Stomach (tissue), 19 donors: ENCODE measurements at places on chromosomes 13 and 19. TPM values are rescaled to one million over a fixed set of nuclear protein-coding genes. Genes with fewer than 3 reads are reported as not detected.

Gene OR7D2
- polyA plus RNA-seq, result not detected

Gene LRG1
- polyA plus RNA-seq, result 23.3 TPM

Gene TLE6
- polyA plus RNA-seq, result 3.4 TPM

Gene RASAL3
- polyA plus RNA-seq, result 2.5 TPM

Gene PLEKHA4
- polyA plus RNA-seq, result 75.3 TPM

Gene NCAN
- polyA plus RNA-seq, result not detected

Gene PSG2
- polyA plus RNA-seq, result not detected

Gene RRAS
- 145 TPM for polyA plus RNA-seq

Gene CYSLTR2
- not detected for polyA plus RNA-seq

Gene CCDC159
- polyA plus RNA-seq, result 40.5 TPM

Gene CRX
- not detected for polyA plus RNA-seq

Gene CRLF1
- 12.3 TPM for polyA plus RNA-seq

Gene TPTE2
- not detected for polyA plus RNA-seq

Gene EDNRB
- polyA plus RNA-seq, result 8.4 TPM

Gene DNMT1
- 29.3 TPM for polyA plus RNA-seq

Gene KCNJ14
- 0.75 TPM for polyA plus RNA-seq

Gene ZNF560
- not detected for polyA plus RNA-seq

Gene PRR22
- polyA plus RNA-seq, result 7.8 TPM

Gene FGF22
- polyA plus RNA-seq, result 0.48 TPM

Gene YJEFN3
- polyA plus RNA-seq, result 4.9 TPM

Gene BRME1
- 5.8 TPM for polyA plus RNA-seq

Gene APLP1
- polyA plus RNA-seq, result 31.3 TPM

Gene RASIP1
- 11.1 TPM for polyA plus RNA-seq

Gene NAPSA
- 2.8 TPM for polyA plus RNA-seq
